ENCODE measurements at places on chromosomes 5 and 9.

DNA sequence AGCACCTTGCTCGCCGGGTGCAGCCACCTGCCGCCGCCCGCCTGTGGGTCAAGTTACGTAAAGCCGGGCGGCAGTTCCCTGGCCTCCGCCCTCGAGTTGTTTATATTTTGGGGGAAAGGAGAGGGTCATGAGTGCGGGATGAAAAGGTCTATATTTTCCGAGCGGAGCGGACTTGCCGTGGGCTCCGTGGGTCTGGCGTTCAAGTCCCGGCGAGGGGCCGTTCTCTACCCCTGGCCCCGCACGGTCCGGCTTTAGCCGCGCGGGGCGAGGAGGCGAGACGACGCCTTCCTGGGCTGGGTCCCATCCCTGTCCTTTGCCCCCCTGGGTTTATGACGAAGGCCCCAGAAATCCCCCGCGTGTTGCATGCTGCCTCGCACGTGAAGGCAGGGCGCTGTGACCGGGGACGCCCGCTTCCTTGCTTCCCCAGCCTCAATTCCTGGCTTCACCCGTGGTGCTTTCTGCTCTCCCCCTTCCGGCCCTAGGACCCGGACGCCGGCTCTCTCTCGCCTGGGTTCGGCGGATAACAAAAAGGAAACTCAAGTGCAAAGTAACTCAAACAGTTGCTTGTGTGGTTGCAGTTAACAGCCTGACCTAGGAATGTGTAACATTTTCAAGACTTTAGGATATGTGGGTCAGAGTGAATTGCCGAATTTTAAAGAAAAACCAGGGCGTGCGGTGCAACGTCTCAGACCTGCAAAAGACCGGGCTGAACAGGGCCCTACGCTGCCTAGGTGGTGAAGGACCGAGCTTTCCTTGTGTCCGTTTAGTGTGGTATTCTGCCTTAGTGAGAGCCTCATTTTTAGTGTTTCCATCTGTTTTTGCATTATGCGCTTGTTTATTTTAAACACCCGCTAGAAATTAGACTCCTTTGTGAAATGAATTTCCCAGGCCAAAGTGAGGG lies 810 bp downstream of the VPS13A start:
- H3K27ac ChIP-seq: peak overlapping the region; percentile 70
- no peaks in the 10 kb centered on the region for H3K27me3 ChIP-seq
- peaks cover 22% of the 10 kb centered on the region for H3K4me1 ChIP-seq
- H3K4me3 ChIP-seq: peak overlapping the region; percentile 62
- no peak for DNase-seq

DNA sequence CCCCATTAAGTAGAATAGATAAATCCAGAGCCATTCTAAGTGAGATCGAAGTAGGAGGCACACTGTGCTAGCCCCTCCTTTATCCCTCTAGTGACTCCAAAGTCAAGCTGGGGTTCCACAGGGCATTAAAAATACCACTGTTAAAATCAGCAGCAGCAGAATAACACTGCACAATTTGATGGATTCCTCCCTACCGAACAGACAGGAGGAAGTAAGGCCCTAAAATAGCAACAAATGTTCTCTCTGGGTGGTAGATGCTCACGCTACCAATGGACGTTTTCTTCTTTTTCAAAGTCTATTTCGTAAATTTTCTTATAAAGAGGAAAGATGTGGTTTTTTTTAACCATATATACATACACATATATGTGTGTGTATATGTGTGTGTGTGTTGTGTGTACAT lies 54.4 kb downstream of the FBXW11 start:
- H3K4me1 ChIP-seq: peaks cover 10% of the 10 kb centered on the region
- H3K27ac ChIP-seq: no peak overlapping the region
- H3K4me3 ChIP-seq: no peak overlapping the region
- no peaks in the 10 kb centered on the region for H3K36me3 ChIP-seq

- peak overlapping the region; percentile 24 for H3K4me3 ChIP-seq
- peak overlapping the region; percentile 83 for H3K27ac ChIP-seq
- DNase-seq: no peak
- no peaks in the 10 kb centered on the region for H3K27me3 ChIP-seq
- H3K4me1 ChIP-seq: peaks cover 5% of the 10 kb centered on the region
- H3K36me3 ChIP-seq: no peaks in the 10 kb centered on the region
Measured at GRCh38 chr5:93602241-93603077, 19.4 kb downstream of the NR2F1 start.

DNA sequence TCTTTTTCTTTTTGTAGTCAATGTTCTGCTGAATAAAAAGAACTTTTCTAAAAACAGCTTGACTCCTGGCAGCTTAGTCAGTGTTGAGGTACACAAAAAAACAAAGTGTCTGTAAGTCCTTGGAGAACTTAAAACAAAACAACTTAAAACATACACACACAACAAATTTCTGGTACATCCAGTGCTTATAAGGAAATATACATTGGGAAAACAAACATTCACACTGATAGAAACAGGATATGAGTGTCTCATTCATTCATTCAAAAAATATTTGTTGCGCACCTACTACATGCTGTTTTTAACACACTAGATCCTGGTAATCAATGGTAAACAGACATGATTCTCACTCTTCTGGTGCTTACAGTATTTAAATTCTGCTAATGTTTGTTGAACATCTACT lies 27.4 kb upstream of the MEGF9 start:
- no peak overlapping the region for H3K27ac ChIP-seq
- H3K27me3 ChIP-seq: no peaks in the 10 kb centered on the region
- H3K36me3 ChIP-seq: no peaks in the 10 kb centered on the region
- H3K4me3 ChIP-seq: no peak overlapping the region

GRCh38 chr5:153893817-153894216 lies 144.9 kb downstream of the FAM114A2 start:
- H3K4me1 ChIP-seq: no peaks in the 10 kb centered on the region
- H3K27ac ChIP-seq: no peak overlapping the region
- H3K27me3 ChIP-seq: no peaks in the 10 kb centered on the region
- no peak overlapping the region for H3K4me3 ChIP-seq
- no peaks in the 10 kb centered on the region for H3K36me3 ChIP-seq
- DNase-seq: no peak

DNA sequence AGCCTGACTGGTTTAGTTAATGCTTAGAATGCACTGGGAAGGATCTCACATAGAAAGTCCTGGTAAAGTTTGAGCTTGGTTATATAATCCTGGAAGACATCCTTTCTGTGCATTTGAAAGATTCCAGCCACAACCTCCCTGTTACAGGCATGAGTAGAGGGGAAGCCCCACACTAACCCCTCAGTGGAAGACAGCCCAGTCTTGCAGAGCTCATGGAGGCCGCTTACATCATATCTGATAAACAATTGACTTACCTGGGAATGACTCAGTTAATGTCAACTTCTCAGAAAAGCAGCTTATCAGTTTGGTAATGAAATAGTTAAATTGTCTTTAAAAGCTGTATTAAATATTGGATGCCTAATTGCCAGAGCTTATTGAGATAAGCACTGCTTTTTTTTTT lies 28.1 kb upstream of the PDE8B start:
- H3K4me1 ChIP-seq: no peaks in the 10 kb centered on the region
- no peak overlapping the region for H3K27ac ChIP-seq
- no peaks in the 10 kb centered on the region for H3K36me3 ChIP-seq

GRCh38 chr5:66769030-66769733 lies 173.0 kb downstream of the MAST4 start:
- no peaks in the 10 kb centered on the region for H3K36me3 ChIP-seq
- no peak overlapping the region for H3K27ac ChIP-seq
- H3K4me1 ChIP-seq: no peaks in the 10 kb centered on the region
- DNase-seq: no peak
- H3K27me3 ChIP-seq: no peaks in the 10 kb centered on the region

DNA sequence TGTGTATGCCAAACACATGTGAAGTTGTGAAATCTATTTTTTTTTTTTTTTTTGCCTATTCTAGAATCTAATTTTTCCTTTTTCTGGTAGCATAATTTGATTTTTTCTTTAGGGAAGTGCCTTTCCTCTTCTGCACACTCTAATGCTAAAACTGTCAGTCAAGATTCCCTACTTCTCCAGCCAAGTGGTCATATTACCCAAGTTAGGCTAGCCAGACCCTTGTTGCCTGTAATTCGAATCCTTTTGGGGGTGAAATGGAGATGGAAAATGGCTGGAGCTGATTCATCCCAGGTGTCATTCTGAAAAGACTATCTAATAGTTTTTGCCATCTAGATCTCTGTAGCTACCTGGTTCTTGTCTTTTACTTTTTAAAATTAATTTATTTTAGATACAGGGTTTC lies 24.8 kb upstream of the UBAP1 start:
- no peaks in the 10 kb centered on the region for H3K27me3 ChIP-seq
- H3K4me1 ChIP-seq: no peaks in the 10 kb centered on the region
- no peak overlapping the region for H3K27ac ChIP-seq
- no peaks in the 10 kb centered on the region for H3K36me3 ChIP-seq
- no peak overlapping the region for H3K4me3 ChIP-seq

Data from tibial nerve (tissue), 4 donors.